ENCODE measurements at places on chromosomes 6 and 20. TPM values are rescaled to one million over a fixed set of nuclear protein-coding genes. Genes with fewer than 3 reads are reported as not detected.

Gene SLC25A27
- 25.9 TPM for total RNA-seq

GRCh38 chr20:58342104-58342945 is 32.8 kb downstream of the RAB22A start:
- DNase-seq: no peak

DNA sequence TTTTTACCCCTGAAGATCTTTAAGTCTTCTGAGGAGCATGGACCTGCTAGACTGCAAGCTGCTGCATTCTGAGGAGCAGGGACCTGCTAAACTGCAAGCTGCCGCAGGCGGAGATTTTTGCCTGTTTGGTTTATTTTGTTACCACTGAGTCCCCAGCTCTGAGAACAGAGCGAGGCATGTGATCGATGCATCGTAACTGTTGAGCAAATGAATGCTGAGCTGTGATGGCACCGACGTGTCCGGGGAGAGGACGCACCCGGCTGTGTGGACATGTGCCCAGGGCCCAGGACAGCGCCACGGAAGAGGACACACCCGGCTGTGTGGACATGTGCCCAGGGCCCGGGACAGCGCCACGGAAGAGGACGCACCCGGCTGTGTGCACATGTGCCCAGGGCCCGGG is 24.2 kb downstream of the DNAJC5 start:
- DNase-seq: no peak

GRCh38 chr6:87661016-87661415 is 41.0 kb downstream of the AKIRIN2 start:
- no peak for DNase-seq

GRCh38 chr20:37358366-37359150 is 12.6 kb downstream of the SRC start:
- no peak for DNase-seq

Gene DUSP15
- total RNA-seq: 0.45 TPM

Gene JAG1
- 129 TPM for total RNA-seq

Gene CTAGE9
- total RNA-seq: not detected

DNA sequence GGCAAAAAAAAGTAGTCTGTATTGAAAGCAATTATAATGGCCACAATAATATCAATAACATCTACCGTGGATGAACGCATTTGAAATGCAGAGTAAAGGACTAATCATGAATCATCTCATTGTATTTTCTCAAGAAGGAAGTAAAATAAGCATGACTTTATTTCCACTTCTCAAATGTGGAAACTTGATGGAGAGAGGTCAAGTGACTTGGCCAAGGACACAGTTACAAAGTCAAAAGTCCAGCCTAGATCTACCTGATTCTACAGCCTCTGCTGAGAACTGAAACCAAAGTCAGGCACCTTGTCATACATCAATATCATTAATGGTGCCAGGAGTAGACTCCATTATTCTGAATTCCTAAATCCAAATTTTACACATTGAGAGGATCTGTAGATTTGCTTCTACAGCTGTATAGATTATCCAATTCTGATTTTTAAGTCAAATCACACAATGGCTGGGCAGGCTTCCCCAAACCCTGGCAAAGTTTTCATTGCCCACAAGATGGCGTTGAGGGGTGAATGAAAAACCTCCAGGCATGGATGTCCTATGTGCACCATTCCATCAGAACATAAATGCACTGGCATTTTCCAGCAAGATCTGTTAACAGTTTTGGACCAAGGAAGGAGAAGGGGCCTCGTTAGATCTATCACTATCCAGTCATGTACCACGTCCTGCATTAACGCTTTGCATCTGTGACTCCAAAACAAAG is 423.1 kb downstream of the MAFB start:
- DNase-seq: peak; percentile 61

Gene SEL1L2
- 2.5 TPM for total RNA-seq

DNA sequence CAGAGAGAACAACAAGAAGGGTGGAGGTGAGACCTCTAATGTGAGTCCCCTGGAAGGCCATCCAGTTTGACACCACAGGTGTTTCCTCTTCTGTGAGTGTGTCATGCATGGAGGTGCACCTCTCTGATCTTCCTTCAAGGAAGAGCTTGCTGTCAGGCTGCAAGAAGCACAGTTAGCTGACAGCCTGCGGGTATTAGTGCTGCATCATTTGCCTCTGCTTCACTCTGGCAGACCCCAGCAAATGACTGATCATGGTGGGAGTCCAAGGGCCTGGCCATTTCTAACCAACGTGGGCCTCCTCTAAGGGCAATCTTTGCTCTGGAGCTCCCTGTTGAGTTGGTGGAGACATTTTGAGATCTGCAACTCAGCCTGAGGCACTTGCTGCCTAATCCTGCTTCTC is 206.3 kb downstream of the EPHA7 start:
- peak; percentile 4 for DNase-seq

DNA sequence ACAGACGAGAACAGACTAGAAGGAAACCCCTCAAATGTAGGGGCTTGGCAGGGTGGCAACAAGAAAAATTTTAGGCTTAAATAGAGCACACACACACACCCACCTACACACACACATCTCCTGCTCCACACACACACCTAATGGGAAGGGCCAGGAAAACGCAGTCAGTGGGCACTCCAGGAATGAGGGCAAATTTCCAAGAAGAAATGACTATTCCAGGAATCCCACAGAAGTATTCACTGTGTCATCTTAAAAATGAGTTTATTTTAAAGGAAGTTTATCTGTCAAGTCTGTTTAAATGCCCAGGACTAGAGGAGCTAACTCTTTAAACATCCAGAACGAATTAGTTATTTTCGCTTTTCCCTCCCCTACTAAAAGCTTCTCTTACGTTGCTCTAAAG is 13.0 kb downstream of the ALDH8A1 start:
- DNase-seq: no peak

- no peak for DNase-seq
Observed at GRCh38 chr6:126724821-126725220, 384.9 kb downstream of the CENPW start.

Gene LHFPL5
- total RNA-seq: not detected

Gene NUP43
- total RNA-seq: 107 TPM

Gene TBCC
- 40.4 TPM for total RNA-seq

Gene ABCC10
- 14.6 TPM for total RNA-seq

DNA sequence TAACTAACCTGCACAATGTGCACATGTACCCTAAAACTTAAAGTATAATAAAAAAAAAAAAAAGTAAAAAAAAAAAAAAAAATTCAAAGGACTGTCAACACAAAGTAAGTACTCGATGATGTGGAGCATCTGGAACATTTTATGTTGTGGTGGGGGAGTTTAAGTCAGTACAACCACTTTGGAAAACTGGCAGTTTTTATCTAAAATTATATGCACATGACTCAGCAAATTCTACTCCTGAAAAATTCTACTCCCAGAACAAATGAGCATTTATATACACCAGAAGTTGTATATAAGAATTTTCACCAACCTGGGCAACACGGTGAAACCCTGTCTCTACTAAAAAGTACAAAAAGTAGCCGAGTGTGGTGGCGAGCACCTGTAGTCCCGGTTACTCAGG is 36.9 kb upstream of the CCDC28A start:
- DNase-seq: no peak

DNA sequence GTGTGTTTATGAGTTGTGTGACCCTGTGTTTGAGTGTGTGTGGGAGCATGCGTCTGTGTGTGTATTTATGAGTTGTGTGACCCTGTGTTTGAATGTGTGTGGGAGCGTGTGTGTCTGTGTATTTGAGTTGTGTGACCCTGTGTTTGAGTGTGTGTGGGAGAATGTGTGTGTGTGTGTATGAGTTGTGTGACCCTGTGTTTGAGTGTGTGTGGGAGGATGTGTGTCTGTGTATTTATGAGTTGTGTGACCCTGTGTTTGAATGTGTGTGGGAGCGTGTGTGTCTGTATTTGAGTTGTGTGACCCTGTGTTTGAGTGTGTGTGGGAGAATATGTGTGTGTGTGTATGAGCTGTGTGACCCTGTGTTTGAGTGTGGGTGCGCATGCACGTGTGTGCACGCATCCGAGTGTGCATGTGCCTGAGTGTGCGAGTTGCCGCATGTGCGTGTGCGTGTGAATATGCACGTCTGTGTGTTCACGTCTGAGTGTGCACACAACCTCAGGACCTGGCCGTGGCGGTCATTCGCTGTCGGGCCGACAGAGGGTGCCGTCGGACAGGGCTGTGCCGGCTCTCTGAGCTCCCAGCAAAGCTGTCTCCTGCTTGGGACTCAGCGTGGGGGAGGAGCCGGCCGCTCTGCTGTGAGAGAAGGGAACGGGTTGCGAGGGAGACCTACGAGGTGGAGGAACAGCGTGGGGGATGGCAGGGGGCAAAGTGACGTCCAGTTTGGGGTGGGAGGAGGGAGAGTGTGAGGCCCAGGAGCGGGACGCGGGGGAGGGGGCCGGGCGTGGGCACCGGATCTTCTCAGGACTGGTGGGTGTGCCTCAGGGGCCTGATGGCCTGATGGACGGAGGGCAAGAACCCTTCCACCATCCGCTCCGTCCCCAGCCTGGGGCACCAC is 19.7 kb downstream of the SLC17A9 start:
- DNase-seq: peak; percentile 93

Gene FGD2
- total RNA-seq: 0.06 TPM

Gene TNF
- total RNA-seq: 0.19 TPM

GRCh38 chr6:3650959-3651697 is 100.4 kb downstream of the PXDC1 start:
- no peak for DNase-seq

GRCh38 chr6:165052561-165053480 is 256.6 kb downstream of the C6orf118 start:
- no peak for DNase-seq

DNA sequence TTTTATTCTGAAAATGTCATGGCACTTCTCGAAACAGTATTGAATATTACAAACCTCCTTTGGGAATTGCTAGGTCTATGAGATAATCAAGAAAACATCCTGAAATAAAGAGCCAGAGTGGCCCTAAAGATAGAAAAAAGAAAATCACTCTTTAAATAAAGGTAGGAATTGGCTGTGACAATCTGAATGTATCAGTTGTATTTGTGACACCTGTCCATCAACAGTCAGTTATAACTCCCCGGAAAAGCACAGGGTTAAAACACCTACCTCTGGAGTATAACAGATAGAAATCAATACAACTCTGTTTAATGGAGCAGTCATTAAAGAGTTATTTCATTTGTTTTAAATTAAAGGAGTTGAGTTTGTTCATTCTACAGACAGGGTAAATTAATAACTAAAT is 21.2 kb downstream of the RNF24 start:
- no peak for DNase-seq

DNA sequence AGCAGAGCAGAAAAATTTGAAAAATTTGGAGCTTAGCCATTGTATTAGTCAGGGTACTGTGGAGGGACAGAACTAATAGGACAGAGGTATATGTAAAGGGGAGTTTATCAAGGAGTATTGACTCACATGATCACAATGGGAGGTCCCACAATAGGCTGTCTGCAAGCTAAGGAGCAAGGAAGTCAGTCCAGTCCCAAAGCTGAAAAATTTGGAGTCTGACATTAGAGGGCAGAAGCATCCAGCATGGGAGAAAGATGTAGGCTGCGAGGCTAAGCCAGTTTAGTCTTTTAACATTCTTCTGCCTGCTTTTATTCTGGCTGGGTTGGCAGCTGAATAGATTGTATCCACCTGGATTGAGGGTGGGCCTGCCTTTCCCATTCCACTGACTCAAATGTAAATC is 82.0 kb downstream of the SMPDL3A start:
- peak; percentile 5 for DNase-seq

GRCh38 chr20:23679133-23680092 is 9.4 kb downstream of the CST4 start:
- DNase-seq: no peak

- DNase-seq: no peak
Observed at GRCh38 chr6:29905286-29905685, 37.0 kb upstream of the HLA-A start.

DNA sequence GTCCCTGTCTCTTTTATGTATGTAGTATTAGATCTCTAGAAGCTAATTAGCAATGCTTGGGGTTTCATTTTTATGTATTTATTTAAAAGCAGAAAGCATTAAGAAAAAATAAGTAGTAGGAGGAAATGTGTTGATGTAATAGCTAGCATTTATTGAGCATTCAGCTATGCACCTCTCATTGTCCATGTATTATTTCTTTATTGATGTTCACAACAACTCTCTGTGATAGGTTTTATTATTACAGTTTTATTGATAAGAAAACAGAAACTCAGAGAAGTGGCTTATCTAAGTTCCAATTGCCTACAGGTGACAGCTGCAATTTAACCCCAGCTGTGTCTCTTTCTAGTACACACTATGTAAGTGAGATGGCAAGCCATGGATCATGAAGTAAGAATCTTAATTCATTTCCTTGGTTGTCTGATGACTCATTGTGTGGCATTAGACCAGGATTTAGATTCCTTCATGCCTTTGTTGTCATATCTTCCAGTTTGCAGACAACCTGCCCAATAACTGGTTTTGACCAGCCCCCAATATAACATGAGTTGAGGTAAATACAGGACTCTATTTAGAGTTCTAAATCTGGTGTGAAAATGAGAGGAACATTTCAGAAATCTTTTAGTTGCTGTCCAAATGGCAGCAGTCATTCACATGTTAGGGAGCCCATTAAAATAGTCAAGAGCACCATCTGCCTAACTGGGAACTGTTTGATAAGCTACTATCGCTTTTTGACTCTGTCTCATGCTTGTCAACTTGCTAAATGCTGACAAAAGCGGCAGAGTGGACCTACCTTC is 170.8 kb upstream of the PHACTR1 start:
- no peak for DNase-seq

DNA sequence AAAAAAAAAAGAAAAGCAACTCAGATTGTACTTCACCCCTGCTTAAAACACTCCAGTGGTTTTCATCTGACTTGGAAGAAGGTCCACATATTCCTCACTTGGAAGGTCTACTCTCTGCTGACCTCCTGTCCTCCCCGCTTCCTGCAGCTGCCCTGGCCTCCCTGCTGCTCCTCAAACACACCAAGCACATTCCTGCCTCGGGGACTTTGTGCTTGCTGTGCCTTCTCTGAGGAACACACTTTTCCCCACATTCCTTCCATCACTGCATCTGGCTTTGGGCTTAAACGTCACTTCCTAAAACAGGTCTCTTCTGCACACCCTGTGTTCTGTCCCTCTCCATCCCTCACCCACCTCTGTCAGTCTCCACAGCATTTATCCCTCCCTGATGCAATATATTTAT is 4.9 kb upstream of the PDYN start:
- no peak for DNase-seq

DNA sequence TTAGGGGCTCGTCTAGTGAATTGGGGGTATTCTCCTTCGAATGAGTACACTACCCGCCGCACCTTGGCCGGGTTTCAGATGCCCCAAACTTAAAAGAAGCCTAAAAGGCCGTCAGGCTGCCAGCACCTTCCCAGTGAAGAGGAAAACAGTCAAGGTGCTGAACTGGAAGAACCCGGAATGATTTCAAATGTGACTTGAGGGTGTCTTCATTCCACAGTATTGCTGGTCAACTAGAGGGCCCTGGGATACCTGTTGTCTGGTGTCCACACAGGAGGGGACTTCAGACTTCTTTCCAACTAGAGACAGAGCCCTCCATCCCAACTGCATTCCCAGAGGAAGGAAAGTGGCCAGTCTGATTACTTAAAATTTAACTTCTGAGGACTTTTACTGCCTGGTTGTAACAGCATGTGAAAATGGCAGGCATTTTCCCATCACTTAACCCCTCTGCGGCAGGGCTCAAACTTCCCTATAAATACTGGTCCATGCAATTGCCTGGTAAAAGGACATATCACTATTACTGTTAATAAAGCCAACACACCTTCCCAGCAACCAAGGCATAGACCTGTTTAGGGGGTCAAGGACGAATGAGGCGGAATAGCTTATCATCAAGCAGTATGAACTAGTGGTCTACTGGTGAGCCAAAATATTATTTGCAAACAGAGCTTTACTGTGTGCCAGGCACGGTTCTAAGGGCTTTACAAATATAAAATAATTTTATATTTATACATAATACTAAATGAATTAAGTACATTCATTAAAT is 651 bp upstream of the SAMHD1 start:
- no peak for DNase-seq

GRCh38 chr20:16520154-16520553 is 53.1 kb downstream of the KIF16B start:
- DNase-seq: peak; percentile 50

Data from neural progenitor cell (in vitro differentiated cells).